ENCODE measurements at places on chromosomes 3 and 15.

GRCh38 chr15:90020936-90021507 is 19.9 kb downstream of the ZNF710 start:
- DNase-seq: no peak

- DNase-seq: no peak
Observed at GRCh38 chr3:24545887-24546286, 51.2 kb upstream of the THRB start.

GRCh38 chr3:31312400-31312799 is 220.3 kb upstream of the STT3B start:
- DNase-seq: no peak

DNA sequence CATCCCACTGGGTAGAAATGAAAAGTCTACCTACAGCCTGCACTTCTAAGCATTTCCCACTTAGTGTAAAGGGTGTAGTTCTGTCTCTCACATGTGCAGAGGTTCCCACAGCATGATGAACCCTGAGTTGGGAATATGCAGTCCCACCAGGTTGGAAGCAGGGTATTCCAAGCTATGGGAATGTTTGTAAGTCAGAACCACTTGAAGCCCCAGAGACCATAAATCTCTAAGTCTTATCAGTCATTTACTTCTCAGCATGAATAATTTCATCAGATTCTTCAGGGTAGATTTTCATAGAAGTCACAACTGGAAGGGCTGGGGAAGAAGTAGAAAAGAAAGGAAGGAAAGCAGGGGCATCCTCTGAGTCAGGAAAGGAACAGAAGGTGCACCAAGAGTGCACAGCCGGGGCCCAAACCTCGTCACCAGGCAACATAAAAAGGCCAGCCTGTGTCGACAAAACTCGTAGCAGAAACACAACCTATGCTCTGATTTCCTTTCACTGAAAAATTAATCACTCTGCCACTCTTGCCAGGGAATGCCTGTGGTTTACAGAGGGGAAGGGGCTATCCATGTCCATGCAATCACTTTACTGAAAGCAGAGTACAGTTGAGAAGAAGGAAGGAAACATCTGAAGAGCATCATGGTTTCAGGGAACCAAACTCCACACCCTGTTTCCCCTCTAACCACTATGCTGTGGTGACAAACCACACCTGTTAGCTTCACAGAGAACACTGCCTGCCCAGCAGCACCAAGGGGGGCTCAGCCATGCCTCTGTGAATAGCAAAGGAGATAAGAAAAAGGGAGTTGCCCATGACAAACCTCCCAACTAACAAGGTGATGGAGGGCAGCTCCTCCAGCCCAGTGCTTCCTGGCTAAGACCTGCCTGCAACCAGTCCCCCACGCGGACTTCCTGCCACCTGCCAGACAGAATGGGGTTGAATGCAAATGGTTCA is 40.5 kb downstream of the SH3BP5 start:
- peak; percentile 35 for DNase-seq

DNA sequence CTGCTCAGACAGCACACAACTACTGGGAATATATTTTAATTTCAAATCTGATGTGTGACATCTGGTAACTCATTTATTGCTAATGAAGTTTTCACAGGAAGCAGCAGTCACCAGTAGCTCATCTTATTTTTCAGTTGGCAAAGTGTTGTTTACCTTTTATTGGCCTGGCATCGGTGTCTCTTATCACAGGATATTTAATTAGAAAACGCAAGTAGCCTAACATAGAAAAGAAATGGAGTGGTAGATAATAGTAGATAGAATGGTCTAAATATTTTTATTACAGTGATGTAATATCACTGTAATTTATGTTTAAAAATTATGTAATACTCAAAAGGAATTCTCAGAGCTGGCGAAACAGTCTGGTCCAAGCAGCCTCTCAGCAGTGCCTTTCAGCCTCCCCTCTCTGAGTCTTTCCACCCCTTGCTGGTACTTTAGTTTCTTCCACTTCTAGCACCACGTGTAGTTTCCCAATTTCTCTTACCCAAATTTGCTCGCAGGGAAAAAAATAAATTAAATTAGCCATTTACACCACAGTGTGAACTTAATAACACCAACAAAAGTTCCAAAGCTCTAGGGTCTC is 31.9 kb downstream of the AGTR1 start:
- no peak for DNase-seq

DNA sequence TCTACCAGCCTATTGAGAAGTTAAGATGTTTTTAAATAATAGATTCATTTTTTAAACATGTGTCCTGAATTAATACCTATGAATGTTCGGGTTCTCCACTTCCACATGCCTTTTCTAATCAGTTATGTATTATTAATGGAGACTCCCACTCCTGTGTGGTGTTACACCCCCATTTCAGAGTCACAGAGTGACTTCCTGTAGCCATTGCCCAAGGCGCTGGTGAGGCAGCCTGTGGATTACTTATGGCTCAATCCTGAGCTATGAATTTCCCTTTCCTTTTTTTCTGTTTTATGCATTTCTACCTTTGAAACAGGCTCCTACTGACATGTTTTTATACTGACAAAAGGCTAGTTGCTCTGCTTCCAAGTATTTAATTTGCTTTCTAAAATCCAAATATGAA is 162.3 kb downstream of the GABRG3 start:
- DNase-seq: no peak

DNA sequence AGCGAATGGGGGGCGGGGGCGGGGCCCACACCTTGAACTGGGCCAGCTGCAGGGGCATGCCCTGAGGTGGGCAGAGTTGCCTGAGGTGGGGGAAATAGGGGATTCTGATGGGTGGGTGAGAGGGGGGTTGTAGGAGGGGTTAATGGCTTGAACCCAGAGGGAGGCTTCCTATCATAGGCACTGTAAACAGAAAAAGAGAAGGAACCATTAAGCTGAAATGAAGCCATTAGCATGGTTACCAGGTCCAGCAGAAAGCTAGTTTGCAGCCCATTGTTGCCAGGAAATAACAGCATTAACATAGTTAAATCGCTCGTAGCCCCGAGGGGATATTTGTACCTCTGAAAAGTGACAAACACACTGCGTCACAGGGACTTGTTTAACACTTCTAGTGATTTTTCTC is 29.0 kb downstream of the ETV5 start:
- no peak for DNase-seq

DNA sequence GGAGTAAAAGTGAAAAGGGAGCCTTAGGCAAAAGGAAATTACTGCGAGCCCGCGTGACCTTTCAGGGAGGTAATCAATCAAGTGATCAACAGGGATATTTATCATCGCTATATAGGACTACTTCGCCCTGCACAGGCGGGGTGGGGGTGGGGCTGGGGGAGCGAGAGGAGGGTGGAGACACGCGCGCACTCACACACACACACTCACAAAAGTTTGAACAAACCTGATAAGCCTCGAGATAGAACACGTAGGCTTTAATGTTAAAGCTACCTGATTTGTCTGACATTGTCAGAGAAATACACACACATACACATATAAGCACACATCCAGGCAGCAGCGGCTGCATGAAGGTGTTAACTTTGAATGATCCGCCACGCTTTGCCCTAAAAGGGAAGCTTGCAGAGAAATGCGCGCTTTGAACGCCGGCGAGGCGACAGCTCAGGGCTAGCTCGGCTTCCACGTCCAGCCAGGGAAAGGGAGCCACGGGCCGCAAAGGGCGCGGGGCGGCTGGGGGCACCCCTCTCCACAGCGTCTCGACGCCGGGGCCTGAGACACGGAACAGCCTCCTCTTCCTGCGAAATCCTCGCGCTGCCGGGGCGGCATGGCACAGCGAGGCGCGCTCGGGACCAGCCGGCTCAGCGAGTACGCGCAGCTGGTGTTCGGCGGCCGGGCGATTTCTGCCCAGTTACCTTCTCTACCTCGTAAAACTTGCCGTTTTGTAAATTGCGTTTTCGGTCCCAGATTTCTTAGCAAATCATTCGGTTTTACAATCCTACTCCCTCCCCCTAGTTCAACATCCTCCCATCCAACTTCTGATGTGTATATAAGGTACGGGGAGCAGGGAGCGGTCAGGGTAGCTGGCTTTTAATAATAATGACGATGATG is 4.8 kb upstream of the MECOM start:
- DNase-seq: no peak

DNA sequence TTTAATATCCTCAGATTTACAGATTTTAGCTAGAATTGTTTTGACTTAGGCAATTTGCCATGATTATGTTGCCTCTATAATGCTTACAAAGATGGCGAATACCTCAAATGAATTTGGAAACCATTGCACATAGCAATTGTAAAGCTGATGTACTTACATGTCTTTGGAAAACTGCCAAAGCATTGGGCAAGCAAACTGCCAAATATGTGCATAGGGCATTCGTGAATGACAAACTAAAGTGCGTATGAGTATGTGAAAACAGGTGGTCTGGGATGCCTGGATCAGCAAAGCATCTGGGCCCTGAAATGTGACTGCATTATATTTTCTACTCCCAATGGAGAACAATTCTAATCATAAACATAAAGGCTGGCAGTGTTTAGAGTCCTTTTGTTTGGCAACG is 445.3 kb upstream of the ROBO1 start:
- no peak for DNase-seq

DNA sequence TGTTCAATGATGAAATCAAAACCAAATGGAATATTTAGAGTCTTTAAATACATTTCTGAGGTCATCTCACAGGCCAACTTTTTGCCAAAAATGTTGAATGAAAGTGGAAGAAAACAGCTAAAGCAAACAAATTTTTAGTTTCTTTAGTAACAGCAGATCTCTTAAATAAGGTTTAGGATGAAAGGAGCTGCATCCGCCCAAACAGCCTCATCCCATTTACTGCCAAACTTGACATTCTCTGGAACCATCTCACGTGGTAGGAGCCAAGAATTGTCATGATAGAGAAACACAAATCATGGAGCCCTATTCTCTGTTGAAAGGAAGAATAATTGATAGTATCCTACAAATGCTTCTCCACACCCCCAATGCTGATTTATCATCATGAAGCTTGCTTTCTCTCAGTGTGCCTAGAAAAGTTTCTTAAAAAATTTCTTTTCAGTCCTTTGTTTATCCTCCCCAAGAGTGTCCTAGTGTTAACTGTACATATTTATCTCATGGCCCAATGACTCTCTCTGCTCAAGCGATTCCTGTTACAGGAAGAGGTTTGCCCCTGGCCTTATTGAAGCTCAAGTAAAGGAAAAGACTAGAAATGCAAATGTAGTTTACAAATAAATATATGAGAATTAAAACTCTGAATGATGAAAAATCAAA is 23.4 kb downstream of the SLC9A9 start:
- no peak for DNase-seq

- no peak for DNase-seq
Observed at GRCh38 chr3:141659821-141660613, 78.1 kb upstream of the RNF7 start.

DNA sequence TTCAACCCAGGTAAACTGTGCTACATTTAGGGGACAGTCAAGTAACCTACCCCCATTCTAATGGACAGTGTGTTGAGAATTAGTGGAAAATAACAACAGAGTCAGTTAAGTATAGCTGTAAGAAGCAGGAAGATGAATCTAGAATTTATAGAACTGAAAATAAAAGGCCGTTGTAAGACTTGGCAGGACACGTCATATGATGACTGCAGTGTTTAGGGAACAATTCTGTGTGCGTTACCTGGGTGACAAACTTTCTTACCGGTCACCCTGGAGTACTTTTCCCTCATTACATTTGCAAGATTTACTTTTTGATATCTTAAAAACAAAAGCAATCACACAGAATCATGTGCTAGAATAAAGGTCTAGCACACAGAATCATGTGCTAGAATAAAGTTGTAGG is 536.3 kb upstream of the ZNF717 start:
- no peak for DNase-seq

DNA sequence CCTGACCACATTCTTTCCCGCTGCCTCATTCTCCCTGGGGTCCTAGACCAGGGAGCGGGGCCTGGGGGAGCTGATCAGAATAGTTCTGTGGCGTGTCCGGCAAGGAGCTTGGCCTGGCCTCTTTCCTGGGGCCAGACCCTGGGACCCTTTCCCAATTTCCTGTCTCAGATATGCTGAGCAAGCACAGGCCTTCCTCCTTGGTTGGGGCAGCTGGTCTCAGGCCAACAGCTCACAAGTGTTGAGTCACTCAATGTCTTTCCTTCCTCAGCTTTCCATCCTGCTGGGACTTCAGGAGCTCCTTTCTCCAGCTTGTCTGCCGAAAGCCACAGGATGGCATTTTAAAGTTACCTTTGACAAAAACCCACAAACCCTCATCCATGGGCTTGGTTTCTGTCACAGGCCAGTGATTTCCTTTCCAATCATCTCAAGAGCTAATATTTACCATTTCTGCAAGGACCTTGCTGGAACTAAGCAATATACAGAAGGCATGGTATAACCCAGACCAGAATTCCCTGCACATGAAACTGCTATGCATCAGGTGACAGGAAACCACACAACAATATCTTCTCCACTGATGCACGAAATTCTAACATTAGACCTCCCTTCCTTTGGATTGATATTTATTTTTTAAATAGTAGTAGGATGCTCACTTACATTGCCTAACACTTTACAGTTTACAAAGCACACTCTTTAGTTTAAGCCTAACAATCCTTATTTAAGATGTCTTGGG is 19.5 kb upstream of the TIMP4 start:
- DNase-seq: no peak

DNA sequence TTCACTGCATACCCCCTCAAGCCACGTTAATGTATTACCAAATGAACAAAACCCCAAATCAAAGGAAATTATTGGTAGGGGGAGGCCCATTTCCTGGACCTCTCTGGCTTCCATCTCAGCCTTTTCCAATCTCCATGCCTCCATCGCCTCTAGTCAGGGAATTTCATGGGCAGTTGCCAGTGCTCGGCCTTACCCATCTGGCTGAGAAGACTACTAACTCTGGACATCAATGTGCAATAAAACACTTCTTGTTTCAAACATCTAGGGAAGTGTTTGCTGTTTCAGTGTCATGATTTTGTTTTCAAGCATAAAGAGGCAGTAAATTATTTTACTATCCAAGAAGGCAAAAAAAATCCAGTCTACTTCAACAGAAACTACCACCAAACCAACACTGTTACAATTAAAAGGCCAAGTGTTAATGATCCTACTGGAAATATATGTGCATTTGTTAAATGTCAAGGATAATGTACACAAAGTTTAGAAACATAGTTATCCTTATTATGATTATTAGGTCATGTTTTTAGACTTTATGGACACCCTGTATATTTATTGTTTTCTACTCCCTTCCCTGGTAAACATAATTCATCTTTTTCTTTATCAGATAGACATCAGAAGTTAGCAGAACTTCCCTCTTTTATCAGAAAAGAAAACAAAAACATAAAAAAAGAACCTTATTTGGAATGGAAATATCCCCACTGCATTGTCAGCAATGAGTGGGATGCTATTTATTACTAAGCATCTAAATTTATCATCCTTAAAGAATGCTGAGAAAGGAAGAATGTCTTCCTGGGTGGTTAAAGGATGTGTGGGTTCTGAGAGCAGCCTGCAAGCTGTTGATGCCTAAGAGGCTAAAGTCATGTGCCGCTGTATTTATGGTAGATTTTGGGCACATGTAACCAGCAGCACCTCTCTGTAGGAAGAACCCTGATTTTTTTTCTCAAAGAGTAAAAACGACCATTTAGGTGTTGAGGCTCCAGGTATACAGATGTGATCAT is 15.2 kb downstream of the LDHAL6B start:
- no peak for DNase-seq

GRCh38 chr3:37041546-37042195 is 48.4 kb downstream of the MLH1 start:
- DNase-seq: no peak

- DNase-seq: no peak
Observed at GRCh38 chr15:90097475-90097874, 4.8 kb downstream of the IDH2 start.

GRCh38 chr15:38076786-38077185 is 142.3 kb downstream of the TMCO5A start:
- no peak for DNase-seq
